ENCODE measurements at places on chromosomes 12 and 14.

GRCh38 chr12:121825041-121825523, 21.3 kb downstream of the SETD1B start:
- DNase-seq, result no peak

DNA sequence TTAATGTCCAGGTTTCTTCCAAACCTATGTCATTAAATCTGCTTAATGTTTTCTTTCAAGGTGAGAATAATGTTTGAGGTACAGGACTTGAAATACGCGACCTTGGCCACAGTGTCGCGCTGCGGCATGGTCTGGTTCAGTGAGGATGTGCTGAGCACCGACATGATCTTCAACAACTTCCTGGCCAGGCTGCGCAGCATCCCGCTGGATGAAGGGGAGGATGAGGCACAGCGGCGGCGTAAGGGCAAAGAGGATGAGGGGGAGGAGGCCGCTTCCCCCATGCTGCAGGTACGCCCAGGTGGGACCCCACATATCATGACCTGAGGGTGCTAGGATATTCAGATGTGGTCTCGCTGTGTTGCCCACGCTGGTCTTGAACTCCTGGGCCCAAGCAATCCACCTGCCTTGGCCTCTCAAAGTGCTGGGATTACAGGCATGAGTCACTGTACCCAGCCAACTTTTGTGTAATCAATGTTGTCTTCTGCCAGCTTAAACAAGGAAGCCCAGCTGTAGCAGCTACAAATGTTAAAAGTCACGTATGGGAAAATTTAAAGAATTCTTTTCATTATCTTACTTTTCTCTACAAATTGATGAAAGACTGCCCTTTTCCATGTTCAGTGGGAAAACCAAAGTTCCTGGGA, 50.8 kb downstream of the DYNC1H1 start:
- no peak for DNase-seq

- no peak for DNase-seq
Observed at GRCh38 chr14:31170411-31170810, 37.2 kb downstream of the HECTD1 start.

DNA sequence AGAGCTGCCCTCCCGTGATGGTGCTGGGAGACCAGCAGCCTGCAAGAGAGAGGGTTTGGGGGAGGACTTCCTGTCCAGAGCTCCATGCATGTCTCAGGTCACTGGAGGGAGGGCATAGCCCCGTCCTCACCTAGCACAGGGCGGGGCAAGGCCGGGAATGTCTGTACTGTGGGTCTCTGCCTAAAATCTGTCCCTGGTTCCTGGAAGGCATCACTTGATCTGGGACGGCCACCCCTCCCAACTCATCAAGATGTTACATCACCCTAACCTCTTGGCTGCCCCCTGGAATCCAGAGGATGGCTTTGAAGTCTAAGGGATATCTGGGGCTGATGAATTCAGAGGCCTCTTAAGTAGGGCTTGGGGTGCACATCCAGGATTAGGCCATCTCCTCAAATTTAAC, 37.0 kb upstream of the MEG3 start:
- DNase-seq, result no peak

GRCh38 chr12:83092129-83092528, 405.4 kb downstream of the TMTC2 start:
- no peak for DNase-seq

- no peak for DNase-seq
Observed at GRCh38 chr12:132660052-132660451, 27.1 kb downstream of the POLE start.

DNA sequence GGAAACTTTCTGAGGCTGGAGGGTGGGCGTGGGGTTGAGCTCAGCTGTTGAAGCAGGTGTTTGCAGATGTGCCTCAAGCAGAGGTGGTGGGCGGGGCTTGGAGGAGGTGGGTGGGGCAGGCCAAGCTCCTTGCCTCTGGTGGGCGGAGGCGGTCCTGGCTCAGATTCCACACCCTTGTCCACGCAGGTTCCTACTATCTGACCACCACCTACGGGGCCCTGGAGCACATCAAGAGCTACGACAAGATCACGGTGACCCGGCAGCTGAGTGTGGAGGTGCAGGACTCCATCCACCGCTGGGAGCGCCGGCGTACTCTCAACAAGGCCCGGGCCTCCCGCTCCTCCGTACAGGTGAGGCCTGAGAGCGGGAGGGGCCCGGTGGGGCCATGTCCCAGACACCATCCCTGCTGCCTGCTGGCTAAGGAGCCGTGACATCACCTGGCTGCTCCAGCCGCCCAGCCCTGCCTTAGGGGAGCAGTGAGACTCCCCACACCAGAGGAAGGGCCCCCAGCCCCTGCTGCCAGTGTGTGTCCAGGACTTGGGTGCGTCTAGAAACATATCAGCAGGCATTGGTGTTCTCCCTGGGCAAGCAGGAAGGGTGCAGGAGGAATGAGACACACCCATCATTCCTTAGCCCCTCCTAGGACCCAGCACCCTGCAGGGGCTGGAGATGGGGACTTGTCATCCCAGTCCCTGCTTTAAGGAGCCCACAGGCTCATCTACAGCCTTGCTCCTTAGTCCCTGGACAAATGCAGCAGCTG, 63.4 kb downstream of the LGMN start:
- no peak for DNase-seq
